ENCODE measurements at places on chromosomes 11 and 22.

DNA sequence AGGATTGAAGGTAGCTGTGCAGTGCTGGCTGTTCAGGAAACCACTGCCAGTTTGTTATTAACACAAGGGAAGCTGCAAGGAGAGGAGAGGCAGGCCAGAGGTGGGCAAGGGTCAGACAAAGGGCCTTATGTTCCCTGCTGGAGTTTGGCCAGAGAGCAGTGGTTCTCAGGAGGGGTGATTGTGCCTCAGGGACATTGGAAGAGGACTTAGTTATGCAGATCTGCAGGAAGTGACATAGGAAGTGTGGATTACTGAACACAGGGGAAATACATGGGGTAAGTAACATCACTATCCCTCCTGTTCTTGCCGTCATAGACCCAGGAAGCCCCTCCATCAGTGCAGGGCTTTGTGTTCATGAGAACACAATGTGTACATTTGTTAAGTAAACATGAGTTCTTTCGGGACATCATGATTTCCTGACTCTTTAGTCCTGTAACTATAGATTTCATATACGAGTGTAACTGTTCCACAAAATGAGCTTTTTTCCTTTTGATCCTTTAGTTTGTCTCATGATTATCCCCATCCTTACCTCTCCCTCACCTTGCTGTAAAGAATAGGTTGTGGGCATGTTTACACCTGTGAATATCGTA lies 5.9 kb downstream of the SRRD start:
- no peak for DNase-seq

GRCh38 chr11:106553304-106553703 lies 465.0 kb downstream of the GUCY1A2 start:
- no peak for DNase-seq

DNA sequence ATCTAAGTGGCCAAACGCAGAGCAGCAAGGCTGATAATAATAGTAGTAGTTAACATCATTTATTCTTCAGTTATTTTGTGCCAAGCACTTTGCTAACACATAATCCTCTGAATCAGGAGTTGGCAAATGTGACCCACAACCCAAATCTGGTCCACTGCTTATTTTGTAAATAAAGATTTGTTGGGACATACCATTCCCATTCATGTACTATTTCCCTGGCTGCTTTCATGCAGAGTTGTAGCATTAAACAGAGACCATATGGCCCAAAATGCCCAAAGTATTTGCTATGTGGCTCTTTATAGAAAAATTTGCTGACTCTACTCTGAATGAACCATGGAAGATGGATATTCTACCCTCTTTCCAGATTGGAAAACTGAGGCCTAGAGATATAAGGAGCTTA lies 50.3 kb downstream of the COMMD9 start:
- no peak for DNase-seq

- DNase-seq = no peak
These were observed 23.4 kb downstream of the TPBGL start for GRCh38 chr11:75263944-75264349.

DNA sequence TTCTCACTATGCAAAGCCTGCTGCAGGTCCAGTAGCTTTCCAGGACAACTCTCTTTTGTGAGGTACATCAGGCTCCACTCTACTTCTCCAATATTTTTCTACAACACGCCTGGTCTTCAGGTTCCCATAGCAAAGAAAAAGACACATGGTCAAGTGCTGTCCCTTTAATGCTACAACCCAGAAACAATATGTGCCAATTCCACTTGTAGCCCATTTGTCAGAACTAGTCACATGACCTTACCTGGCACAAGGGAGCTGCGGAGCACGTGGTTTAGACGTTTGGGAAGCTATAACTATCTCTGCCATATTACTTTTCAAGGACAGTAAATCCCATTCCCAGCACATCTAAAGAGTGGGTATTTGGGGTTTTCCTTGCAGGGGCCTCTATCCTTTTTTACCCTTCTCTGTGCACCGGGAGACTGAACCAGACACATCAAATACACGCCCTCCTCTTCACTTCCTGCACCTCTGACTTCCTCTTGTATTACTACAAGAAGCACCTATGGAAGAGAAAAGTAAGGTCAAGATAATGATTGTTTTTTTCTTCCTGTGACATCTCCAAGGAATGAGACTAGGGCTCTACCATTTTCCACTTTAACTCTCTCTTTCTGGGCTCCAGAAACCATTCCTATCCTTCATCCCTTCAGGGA lies 237.6 kb downstream of the ETS1 start:
- DNase-seq = no peak

GRCh38 chr11:69384251-69385143 lies 90.5 kb downstream of the MYEOV start:
- peak; percentile 34 for DNase-seq

- DNase-seq = no peak
These were observed 14.5 kb downstream of the USP35 start for GRCh38 chr11:78203184-78203583.

- DNase-seq = peak; percentile 36
These were observed 1.2 kb upstream of the FCHSD2 start for GRCh38 chr11:73143126-73143838.

- DNase-seq = no peak
These were observed 328.8 kb downstream of the MIAT start for GRCh38 chr22:26985931-26986782.

All from Caco-2 (cell line).